Activated T-cell treated with anti-CD3 and anti-CD28 coated beads, Interleukin-2, amount 50 U/mL, for 72 hours (primary cell): ENCODE measurements at places on chromosomes 7 and 10. TPM values are rescaled to one million over a fixed set of nuclear protein-coding genes. Genes with fewer than 3 reads are reported as not detected.

CYP2C19 gene
- 0.19 TPM for total RNA-seq

CAV2 gene
- total RNA-seq: not detected

CUBN gene
- total RNA-seq: 0.65 TPM

NPTX2 gene
- total RNA-seq: not detected

DNA sequence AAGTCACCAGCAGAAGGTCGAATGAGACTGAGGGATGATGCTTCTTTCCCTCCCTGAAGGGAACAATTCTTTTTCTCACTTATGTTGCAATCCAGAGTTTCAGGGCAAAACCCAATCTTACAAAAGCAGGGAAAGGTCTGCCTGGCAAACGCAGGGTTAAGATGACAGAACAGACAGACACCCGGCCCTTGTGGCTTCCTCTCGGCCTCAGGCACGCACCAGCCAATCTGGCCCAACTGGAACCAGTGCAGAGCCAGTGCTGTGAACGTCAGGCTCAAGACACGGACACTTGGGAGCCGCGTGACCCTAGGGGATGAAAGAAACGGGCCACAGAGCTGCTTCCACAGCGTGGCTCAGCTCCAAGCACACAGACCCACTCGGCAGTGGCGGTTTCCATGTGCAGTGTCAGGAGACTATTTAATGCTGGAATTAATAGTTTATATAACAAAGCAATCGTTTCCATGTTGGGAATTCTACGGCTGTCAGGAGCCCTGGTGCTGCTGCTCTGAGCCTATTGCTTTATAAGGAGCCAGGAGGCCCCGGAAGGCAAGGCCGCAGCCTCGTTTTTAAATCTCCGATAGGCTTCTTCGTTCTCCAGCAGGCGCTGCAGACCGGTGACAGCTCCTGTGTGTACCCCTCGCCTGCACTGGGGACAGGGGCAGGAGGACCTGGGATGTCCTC lies 198.4 kb downstream of the DIP2C start:
- no peak for DNase-seq
- H3K27ac ChIP-seq: no peak overlapping the region
- no peak overlapping the region for H3K4me3 ChIP-seq
- peaks cover 13% of the 10 kb centered on the region for H3K27me3 ChIP-seq
- H3K36me3 ChIP-seq: no peaks in the 10 kb centered on the region

DNA sequence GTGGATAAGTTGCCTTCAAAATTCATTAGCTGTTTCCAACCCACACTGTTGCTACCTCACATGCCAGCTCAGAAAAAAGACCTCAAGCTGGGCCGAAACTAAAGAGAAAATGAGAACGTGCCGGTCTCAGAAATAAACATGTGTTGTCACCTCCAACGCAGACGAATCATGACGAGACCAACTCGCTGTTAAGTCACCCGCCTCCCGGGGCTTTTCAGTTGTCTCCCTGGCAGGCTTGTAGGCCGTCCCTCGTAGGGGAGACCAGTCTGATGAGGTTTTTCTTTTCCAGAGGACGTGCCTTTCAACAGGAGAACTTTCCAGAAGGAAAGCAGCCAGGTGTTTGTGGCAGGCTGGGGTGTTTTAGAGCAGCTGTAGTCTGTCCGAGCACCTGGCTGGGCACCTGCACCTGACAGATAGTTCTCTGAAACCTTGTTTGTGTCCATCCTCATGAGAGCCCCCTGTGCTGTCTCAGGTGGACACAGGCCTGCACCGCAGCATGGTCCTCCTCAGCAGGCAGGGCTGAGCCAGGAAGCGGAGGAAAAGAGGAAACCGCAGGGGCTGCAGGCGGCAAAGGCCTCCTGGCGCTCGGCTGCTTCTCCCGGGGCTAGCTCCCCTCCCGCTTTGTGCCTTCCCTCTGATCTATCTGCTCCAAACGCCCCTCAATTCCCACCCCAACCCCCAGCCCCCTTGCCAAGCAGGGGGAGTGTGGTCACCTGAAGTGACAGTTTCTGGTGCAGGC lies 78.8 kb downstream of the CHST15 start:
- no peak overlapping the region for H3K27ac ChIP-seq
- DNase-seq: no peak

GRCh38 chr10:70476249-70477035 lies 2.1 kb upstream of the PALD1 start:
- DNase-seq: no peak
- H3K36me3 ChIP-seq: no peaks in the 10 kb centered on the region
- peaks cover 32% of the 10 kb centered on the region for H3K27me3 ChIP-seq
- peaks cover 52% of the 10 kb centered on the region for H3K4me1 ChIP-seq

- no peaks in the 10 kb centered on the region for H3K27me3 ChIP-seq
- H3K27ac ChIP-seq: no peak overlapping the region
- peaks cover 10% of the 10 kb centered on the region for H3K4me1 ChIP-seq
- DNase-seq: no peak
- H3K36me3 ChIP-seq: peaks cover 14% of the 10 kb centered on the region
Observed at GRCh38 chr10:99396471-99396870, 34.0 kb downstream of the GOT1 start.
